Activated CD8-positive, alpha-beta memory T cell treated with anti-CD3 and anti-CD28 coated beads, Interleukin-2, amount 10 ng/mL, durations not matched to agents 7 days and 5 days (primary cell): ENCODE measurements at places on chromosomes 6 and 20. TPM values are rescaled to one million over a fixed set of nuclear protein-coding genes. Genes with fewer than 3 reads are reported as not detected.

ZNF512B gene
- total RNA-seq: 18.2 TPM

DNA sequence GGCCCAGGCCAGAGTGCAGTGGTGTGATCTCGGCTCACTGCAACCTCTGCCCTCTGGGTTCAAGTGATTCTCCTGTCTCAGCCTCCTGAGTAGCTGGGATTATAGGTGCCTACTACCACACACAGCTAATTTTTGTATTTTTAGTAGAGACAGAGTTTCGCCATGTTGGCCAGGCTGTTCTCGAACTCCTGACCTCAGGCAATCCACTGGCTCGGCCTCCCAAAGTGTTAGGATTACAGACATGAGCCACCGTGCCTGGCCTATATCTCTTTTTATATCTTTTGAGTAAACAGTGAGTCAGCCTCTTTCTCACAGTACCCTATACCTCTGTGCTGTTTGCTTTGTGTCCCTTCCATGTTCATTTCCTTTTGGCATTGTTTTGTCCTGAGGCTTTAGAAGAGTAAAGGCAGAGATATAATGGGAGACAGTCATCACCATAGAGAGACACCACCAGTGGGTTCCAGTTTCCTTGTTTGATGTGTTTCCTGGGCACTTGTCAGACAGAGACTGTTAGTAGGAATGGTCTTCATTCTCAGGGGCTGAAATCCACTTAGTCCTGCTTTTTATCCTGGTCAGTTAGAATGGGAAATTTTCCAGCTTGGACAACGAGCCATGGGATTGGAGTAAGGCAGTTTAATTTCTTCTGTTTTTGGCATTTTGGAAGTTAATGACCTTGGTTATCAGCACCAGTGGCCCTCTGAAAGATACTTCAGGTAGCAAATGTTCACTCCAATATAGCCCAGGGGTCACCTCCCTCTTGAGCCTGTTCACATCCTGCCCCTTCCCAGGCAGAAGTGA, 32.2 kb upstream of the ASXL1 start:
- no peak for DNase-seq
- no peaks in the 10 kb centered on the region for H3K27me3 ChIP-seq
- H3K36me3 ChIP-seq: peaks cover 34% of the 10 kb centered on the region
- H3K4me1 ChIP-seq: peaks cover 13% of the 10 kb centered on the region
- H3K27ac ChIP-seq: no peak overlapping the region
- H3K4me3 ChIP-seq: no peak overlapping the region

- H3K4me1 ChIP-seq: no peaks in the 10 kb centered on the region
- no peaks in the 10 kb centered on the region for H3K36me3 ChIP-seq
- H3K27me3 ChIP-seq: peaks cover 1% of the 10 kb centered on the region
Observed at GRCh38 chr6:39758905-39759605, 33.1 kb upstream of the DAAM2 start.

SPATA2 gene
- 10.2 TPM for total RNA-seq

C4A gene
- total RNA-seq: 3.4 TPM

DNA sequence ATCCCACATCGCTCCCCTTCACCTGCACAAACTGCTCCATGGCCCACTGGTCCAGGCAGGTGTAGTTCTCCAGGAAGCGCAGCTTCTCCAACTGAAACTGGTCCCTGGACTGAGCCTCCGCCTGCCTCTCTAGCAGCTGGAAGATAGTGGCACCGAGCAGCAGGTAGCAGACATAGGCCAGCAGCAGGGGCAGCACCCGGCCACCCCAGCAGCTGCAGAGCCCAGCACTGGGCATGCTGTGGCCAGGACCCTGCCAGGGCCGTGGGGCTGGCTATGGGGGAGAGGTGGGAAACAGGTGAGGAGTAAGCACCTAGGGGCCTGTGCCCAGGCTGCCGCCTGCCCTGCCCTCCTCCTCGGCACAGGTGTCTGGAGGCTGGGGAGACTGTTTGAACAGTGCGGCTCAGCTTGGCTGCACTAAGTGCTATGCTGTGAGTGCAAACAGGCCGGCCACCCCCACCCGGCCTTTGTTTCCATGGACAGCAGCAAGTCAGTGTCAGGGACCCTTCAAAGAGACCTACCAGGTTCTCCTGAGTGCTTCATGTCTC, at the start of gene KCNK16:
TSS of gene KCNK16 (minus strand) at position 397 of the 545 bp plus-strand sequence. CDS start at position 235, 162 bp downstream.
- H3K36me3 ChIP-seq: no peaks in the 10 kb centered on the region
- DNase-seq: no peak
- H3K27ac ChIP-seq: no peak within 1 kb of the TSS

DNA sequence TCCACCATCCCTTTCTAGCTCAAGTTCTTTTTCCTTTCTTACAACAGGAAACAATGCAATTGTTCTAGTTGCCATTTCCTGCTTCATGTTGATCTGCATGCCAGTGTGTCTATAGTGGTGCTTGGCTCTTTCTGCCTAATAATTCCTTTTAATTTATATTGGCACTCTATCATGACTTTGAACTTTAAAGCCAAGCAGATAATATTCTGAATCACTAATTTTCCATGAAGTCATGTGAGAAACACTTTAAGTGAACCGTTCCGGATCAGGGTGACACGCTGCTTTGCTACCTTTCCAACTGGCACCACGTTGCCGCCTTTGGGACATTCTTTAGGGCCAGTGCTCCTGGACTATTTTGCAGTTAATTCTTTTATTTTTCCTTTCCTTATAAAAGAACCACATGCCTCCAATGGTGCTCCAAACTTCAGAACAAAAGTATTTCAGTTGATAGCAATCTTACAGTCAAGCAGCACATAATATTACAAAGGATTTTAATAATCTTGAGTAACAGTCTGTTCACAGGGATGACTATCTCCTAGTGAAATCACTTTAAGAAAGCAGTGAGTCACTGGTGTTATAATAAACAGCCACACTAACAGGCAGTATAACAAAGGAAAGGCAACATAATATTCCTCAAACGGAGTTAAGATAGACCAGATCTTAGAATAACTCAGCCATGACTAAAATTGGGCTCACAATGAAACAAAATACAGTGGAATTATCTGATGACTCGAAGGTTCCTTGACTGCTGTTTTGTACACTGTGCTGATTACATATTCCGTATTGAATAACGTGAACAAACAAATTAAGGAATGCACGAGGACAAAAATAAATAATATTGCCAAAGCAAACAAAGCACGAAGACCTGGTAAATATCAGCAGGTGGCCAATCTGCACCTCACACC, 19.0 kb upstream of the BLOC1S5 start:
- DNase-seq: no peak
- H3K36me3 ChIP-seq: peaks cover 45% of the 10 kb centered on the region
- no peaks in the 10 kb centered on the region for H3K27me3 ChIP-seq
- peaks cover 33% of the 10 kb centered on the region for H3K4me1 ChIP-seq
- no peak overlapping the region for H3K27ac ChIP-seq
- H3K4me3 ChIP-seq: no peak overlapping the region

- H3K27ac ChIP-seq: no peak overlapping the region
- H3K4me1 ChIP-seq: no peaks in the 10 kb centered on the region
- H3K36me3 ChIP-seq: no peaks in the 10 kb centered on the region
- H3K27me3 ChIP-seq: peaks cover 4% of the 10 kb centered on the region
- DNase-seq: no peak
- H3K4me3 ChIP-seq: no peak overlapping the region
Observed at GRCh38 chr6:154463573-154464419, 46.7 kb downstream of the CNKSR3 start.

DNA sequence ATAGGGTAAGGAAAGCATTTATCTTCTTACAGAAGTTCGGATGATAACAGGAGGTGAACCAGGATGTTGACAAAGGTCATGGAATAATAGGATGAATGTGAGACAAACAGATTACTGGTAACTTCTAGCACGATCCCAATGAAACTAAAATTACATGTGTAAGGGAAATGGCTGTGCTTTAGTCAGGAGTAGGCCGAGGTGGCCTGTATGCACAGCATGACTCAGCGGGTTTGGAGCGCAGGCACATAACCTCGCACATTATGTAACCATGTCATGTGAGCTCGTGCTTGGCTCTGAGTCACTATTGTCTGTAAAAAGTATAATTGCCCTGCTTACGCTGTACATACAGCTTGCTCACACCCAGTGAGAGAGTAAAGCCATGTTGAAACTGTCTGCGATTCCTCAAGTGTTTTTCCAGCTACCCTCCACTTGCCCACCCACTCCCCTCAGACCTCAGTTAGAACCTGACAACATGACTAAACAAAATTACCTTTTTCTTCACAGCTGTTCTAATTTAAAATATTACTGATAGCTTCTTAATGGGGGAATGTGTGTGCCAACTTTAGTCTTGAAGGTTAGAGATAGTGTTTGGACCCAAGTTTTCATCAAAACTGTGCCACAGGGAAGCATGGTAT, 8.2 kb downstream of the CYB5R4 start:
- peaks cover 57% of the 10 kb centered on the region for H3K36me3 ChIP-seq
- H3K27me3 ChIP-seq: no peaks in the 10 kb centered on the region
- H3K4me3 ChIP-seq: no peak overlapping the region
- H3K27ac ChIP-seq: no peak overlapping the region

DNA sequence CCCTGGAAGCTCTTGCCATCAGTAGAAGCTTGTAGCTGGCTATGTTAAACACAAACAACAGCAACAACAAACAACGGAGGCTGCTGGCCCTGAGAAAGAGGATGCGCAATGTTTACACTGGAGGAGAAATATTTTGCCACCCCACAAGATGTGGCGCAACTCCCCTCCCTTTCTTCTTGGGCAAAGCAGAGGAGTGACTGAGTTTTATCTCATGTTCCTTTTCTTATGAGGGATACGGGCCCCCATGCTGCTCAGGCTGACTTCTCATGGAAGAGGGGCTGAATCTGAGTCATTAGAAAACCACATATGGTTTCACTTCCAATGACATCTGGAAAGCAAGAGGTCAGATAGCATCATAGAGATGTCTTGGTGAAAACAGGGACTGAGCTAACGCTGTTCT, 75.9 kb upstream of the HDDC2 start:
- no peaks in the 10 kb centered on the region for H3K4me1 ChIP-seq
- H3K36me3 ChIP-seq: no peaks in the 10 kb centered on the region
- no peak overlapping the region for H3K4me3 ChIP-seq
- H3K27ac ChIP-seq: no peak overlapping the region
- H3K27me3 ChIP-seq: peaks cover 46% of the 10 kb centered on the region
- no peak for DNase-seq

- no peaks in the 10 kb centered on the region for H3K27me3 ChIP-seq
- H3K4me1 ChIP-seq: peaks cover 6% of the 10 kb centered on the region
- no peak overlapping the region for H3K4me3 ChIP-seq
- no peak overlapping the region for H3K27ac ChIP-seq
- no peaks in the 10 kb centered on the region for H3K36me3 ChIP-seq
- no peak for DNase-seq
Observed at GRCh38 chr6:5726976-5727718, 279.6 kb downstream of the NRN1 start.
